ENCODE measurements at places on chromosomes 2 and 18.

- DNase-seq, result peak; percentile 40
These were observed 80.0 kb downstream of the ETAA1 start for GRCh38 chr2:67476809-67477790.

DNA sequence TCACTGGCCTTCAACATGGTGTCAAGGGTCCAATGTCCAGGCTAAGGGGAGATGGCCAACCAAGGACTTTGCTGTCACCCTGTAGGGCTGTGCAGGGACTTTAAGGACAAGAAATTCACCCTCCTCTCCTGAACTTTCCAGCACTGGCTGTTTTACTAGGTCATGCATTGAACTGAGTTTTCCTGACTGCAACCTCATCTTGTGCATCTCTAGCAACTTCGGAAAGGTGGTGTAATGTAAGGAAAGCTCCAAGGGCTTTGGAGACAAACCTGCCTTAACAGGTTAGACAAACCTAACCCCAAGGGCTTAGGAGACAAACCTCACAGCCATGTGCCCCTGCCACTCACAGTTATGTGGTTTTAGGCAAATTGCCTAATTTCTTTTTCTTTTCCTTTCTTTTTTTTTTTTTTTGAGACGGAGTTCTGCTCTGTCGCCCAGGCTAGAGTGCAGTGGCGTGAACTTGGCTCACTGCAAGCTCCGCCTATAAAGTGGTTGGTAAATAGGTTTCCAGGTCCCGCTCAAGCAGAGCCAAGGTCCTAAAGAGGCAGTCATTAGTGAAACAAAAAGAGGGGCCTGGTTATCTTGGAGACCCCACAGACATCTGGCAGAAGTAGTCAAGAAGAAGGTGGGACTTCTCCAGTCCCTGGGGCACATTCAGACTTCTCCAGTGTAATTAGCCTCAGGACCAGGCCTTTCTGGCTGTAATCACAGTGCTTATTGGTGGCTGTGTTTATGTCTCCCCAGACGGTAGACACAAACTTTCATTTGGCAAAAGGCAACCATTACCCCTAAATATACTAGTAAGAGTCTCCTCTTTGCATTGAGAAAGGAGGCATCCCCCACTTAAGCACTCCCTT is 37.6 kb upstream of the PMAIP1 start:
- no peak for DNase-seq

- no peak for DNase-seq
These were observed 39.9 kb upstream of the KLF11 start for GRCh38 chr2:10003206-10004125.

- DNase-seq, result no peak
These were observed 971 bp upstream of the FBXO41 start for GRCh38 chr2:73285159-73285739.

GRCh38 chr2:240762249-240762648 is 57.8 kb downstream of the KIF1A start:
- DNase-seq, result no peak

- DNase-seq, result no peak
These were observed 56.8 kb downstream of the HK2 start for GRCh38 chr2:74890711-74891110.

DNA sequence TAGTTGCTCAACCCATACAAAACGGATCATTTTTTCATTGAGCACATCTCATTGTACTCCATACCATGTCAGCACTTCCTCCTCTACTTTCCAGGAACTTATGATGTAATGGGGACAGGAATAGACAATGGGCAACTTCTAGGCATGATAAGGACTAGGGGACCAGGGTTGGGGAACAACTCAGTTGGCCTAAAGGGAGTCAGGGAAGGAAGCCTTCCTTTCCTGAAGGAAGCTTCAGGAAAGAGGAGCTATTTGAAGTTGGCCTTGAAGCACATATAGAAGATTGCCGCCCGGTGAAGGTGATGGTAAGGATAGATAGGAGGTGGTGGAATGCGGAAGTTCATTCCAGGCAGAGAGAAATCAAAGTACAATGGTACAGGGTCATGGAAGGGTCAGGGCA is 283.9 kb downstream of the SLC8A1 start:
- DNase-seq, result no peak

DNA sequence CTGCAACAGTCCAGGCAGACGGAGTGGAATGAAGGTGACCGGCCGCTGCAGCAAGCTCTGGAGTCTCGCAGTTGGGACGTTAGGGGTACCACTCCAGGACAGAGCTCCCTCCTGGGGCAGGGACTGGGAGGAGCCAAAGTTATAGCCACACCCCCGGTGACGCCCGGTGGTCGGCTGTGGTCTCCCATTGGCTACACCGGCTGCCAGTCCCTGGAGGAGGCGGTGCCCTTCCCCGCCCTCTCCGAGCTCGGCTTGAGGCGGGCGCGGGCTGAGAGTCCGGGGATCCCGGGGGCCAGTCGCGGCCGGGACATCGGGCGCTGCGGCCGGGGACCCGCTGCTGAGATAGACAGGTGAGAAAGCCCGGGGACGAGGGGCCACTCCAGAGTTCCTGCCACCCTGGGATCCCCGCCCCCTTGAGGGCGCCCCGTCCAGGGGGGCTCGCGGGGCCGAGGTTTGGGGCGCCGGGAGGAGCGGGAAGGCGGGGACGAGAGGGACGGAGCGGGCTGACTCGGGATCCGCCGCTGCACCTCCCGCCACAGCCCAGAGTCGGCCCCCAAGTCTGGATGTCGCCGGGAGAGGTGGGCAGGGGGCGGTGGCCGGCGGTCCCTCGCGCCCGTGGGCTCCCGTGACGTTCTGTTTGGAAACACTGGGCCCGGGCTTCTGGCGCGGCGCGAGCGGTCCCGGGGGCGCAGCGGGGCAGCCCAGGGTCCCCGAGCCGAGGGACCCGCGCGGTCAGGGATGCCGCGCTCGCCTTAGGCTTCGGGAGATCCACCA is at the start of gene PLEKHH2:
TSS of gene PLEKHH2 (plus strand) at position 231 of the 774 bp plus-strand sequence. CDS start 7,414 bp downstream, outside the sequence.
- peak; percentile 99 for DNase-seq

DNA sequence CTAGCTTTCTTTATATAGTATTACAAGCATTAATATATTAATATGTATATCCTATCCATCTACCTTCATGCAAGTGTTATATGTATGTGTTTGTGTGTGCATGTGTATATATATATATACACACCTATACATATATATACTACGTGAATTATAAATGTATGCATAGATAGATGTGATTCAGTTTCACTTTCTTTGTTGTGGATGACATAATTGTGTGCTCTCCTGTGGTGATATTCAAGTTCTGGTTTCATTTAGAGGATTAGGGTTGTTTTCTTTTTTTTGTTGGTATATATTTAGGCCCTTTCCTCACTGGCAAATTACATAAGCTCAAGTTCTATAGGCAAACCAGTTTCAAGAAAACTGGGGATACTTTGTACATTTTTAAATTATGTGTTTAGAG is 225.7 kb upstream of the FANCL start:
- no peak for DNase-seq

GRCh38 chr2:136441979-136442714 is 323.2 kb upstream of the THSD7B start:
- no peak for DNase-seq

DNA sequence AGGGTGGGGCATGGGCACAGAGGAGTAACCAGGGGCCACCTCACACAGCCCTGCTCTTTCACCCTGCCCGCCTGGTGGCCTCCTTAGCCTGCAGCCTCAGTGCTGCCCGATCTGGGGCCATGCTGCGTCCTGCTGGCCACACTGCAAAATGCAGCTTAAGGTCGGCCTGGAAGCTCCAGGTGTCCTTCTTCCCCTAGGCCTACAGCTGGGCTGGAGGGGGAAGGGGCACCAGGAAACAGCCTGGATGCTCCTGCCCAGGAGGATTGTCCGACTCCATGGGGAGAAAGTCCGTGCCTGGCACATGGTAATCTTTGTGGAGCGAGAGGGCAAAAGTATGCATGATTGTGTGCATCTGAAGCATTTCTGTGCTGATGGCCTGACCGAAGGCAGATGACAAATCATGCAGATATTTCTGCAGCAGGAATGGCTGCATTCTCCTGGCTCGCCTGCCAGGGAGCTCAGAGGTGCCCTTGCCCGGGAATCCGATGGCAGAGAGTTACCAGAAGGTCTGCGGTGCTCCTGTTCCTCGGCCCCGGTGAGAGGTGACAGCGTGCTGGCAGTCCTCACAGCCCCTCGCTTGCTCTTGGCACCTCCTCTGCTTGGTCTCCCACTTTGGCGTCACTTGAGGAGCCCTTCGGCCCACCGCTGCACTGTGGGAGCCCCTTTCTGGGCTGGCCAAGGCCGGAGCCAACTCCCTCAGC is 12.8 kb upstream of the ALPP start:
- peak; percentile 79 for DNase-seq

DNA sequence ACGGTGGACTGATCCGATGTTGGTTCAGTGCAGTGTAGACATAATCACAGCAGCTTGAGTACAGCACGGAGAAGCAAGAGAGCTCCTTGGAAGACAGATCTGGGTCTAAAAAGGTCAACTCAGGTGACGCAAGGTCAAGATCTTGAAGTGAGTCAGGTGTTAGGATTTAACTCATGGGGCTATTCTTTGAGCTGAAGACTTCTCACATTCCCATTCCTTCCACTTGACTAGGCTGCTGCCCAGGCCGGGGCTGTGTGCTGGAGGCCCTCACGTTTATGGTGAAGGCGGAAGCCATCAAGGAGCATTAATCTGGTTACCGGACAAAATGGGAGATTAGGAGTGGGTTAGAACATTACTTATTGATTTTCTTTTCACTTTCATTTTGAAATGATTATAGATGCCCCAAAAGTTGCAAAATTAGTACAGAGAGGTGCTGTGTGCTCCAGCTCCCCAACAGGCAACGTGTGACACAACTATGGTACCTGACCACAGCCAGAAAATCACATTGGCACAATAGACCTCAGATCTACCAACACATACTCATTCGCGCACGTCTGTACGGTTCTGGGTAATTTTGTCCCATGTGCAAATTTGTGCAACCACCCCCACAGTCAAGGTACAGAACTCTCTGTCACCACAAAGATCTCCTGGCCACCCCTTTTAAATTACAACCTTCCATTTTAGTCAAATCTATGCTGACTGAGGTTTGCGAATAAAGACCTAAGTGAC is 77.6 kb upstream of the SEC11C start:
- DNase-seq, result no peak

DNA sequence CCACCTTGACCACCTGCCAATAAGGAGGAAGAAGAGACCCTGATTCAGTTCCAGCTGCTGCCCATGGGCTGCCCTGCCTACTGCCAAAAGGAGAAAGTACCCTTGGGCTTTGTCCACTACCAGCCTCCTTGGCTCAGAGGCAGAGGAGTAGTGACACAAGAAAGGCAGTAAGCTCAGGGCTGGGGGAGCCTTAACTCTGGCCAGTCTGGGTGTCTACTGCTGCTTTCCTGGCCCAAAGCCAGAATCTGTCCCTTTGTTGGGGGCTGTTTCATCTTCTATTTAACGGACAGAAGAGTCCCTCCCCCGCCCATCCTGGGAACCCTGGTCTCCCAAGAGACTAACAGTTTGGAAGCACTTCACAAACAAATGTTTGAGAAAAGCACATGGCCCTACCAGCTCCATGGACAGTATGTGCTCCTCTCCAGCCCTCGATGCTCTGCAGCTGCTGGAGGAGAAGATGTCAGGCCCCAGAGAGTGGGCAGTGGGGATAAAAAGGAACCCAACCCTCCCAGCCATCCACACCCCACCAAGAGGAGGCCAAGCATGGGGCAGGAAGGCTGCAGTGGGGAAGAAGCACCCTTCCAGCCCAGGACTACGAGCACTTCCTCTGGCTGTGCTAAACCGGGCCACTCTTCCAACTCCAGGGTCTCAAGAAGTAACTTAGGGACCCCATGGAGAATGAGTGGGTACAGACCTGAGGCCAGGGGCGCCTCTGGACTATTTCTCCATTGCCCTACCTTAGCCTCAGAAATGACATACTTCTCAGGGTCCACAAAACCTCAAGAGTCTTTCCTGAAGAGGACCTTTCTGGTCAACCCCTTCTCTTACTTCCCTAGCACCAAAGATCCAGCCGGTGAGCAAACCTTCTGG is 1.2 kb downstream of the ATG9A start:
- DNase-seq, result no peak

DNA sequence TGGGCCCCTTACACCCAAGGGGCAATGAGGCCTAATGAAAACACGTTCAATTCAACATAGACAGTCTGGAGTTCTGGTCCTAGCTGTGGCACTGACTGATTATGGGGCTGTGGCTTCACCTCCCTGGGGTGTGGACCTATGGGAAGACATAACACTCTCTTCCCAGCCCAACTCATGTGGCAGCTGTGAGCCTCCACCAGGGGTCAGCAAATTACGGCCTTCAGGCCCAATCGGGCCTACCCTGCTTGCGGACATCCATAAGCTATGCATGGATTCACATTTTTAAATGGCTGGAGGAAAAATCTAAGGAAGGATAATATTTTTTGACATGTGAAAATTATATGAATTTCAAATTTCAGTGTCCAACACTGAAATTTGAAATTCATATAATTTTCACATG is 101.3 kb downstream of the LOXHD1 start:
- peak; percentile 6 for DNase-seq

GRCh38 chr18:47775961-47776360 is 154.5 kb downstream of the SMAD2 start:
- no peak for DNase-seq

DNA sequence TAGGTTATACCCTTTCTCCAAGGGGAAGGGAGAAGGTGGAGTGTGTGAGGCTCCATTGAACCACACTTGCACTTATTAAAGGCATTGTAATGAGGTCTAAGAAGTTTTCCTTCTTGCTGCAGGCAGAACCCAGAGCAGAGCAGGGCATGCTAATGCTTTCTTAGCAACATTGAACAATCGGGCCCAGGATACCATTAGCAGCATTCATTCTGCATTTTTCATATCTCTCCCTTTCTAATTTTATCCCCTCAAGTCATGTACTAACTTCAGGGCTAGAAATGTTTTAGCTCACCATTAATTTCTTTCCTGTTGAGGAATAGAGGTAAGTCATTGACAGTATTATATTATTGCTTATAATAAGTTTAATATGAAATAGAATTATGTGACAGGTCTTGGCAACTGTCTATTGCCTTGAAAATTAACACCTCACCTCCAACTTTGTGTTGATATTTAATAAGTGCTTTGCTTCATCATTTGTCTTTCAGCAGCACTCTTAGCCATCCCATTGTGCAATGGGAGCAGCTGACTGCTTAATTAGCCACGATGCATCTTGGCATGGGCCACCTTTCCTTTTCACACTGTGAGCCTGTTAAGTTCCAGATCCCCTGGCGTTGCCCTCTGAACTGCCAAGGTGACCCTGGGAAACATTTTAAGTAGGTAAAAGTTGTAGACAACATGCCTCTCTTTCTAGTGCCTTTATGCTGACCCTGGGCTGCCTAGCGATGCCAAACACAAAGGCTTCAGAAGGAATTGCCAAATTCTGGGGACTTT is 300.8 kb upstream of the MEX3C start:
- DNase-seq, result no peak

DNA sequence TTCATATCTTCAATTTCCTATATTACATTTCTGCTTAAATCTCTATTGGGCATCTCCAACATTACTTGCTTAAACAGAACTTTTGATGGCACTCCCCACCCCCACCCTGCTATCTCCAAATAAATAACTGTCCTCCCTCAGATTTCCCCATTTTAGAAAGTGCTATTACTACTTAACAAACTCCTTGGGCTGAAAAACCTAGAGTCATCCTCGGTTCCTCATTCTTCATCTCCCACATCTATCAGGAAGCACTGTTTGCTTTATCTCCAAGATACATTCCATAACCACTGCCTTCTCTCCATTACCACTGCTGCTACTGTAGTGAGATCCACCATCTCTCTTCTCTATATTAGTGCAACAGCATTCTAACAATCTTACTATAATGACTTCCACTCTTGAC is 150.4 kb upstream of the CYRIA start:
- DNase-seq, result no peak
